Activated naive CD4-positive, alpha-beta T cell (primary cell): ENCODE measurements at places on chromosomes 3 and 15.

DNA sequence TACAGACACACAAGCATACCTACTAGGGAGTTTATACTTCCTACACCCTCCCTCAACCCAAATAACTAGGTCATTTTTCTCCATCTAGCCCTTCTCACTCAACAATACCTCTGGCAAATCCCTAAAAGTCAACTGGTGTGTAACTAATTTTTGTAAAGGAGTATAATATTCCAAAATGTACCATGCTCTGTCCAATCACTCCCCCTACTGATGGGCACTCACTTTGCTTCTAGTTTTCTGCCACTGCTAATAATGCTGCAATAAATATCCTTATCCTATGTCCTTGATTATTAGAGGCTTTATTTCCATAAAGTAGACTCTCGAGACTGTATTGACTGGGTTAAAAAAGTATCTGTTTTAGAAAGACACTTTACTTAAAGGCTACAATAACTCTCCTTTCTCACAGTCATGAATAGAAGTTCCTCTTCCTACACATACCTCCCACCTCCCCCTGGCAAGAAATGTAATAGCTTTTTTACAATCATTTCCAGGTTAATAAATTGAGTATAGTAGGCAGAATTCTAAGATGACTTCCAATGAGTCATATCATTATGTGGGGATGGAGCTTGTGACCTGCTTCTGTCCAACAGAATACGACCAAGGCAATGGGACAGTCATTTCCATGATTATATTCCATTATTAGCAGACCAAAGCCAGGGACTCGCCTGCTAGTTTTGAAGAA is 30.0 kb downstream of the SHQ1 start:
- no peak for DNase-seq

DNA sequence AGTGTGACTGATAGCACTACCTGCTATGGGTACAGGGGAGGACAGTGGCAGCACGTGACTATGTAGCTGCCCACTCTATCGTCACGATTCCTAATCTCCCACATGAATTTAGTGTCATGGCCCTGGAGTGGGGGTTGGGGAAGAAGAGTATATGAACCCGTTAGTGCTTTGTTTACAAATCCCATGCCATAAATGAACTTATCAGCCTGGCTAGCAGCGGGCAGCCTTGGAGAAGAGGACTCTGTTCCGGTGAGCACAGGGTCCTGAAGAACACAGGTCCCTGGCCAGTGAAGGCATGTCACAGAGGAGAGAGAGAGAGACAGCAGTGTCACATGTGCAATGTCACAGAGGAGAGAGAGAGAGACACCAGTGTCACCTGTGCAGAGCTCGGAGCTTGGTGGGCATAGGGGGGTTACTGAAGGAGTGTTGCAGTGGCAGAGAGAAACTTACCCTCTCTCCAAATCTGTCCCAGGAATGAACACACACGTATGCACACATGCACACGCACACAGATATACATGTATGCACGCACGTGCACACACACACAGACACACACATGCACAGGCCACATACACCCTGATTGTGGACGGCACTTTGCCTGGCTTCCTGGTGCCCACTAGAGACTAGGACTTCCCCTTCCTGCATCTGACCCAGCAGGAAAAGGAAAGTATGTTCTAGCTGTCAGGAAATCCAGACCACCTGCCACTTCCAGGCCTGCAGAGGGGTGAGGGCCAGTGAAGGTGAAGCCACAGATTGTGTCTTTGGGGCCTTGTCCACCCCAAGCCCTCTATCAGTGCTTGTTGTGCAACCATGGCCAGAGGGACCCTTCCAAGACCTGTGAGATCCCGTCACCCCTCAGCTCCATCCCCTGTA is 26.3 kb downstream of the ITGA11 start:
- DNase-seq: no peak

DNA sequence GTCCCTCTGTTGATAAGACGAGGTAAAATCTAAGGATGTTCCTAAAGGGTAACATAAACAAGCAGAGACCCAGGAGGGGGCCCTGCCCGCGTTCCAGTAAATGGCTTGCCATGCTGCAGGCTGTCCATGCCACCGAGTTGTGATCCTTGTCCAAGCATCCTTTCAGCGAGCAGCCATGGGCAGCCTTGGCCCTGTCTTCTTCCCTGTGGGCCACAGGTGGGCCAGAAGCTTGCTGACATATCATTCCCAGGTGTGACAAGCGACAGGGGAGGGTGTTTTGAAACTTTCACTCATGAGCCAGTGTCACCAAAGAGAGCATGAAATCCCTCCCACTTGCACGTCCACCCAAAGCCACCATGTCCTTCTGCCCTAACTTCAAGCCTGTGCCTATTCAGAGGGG is 53.7 kb downstream of the PCSK6 start:
- no peak for DNase-seq

GRCh38 chr3:194579091-194579606 is 54.1 kb downstream of the TMEM44 start:
- DNase-seq: no peak

DNA sequence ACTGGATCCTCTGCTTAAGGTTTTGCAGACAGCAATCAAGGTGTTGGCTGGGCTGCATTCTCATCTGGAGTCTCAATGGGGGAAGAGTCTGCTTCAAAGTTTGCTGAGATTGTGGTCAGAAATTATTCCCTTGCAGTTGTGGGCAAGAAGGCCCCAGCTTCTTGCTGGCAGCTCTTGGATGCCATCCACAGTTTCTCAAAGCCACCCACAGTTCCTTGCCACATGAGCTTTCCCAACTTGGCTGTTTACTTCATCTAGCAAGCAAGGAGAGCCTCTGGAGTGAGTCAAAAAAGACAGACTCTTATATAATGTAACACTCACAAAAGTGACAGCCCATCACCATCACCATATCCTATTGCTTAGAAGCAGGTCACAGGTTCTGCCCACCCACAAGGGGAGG is 62.1 kb upstream of the ABHD2 start:
- no peak for DNase-seq

- DNase-seq: no peak
Observed at GRCh38 chr15:55917881-55918296, 75.5 kb downstream of the NEDD4 start.

GRCh38 chr15:45664451-45664850 is 29.6 kb downstream of the SQOR start:
- no peak for DNase-seq

DNA sequence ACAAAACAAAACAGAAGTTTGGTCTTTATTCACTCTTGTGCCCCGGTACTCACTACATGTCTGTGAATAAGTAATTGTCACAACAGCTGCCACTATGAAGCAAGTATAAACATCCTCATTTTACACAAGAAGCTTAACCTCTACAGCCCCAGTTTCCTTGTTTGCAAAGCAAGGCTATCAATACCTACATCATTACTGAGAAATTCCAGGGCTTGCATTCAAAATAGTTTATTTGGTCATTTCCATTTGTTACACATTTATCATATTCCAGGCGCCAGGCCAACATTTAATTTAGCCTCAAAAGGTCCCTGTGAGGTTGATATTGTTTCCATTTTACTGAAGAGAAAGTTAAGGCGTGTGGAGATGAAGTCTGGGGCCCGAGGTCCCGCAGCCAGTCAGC is 161.4 kb upstream of the LRTM1 start:
- no peak for DNase-seq

- DNase-seq: no peak
Observed at GRCh38 chr3:70156808-70157207, 155.6 kb downstream of the MDFIC2 start.
